ENCODE measurements at places on chromosomes 3 and 15. TPM values are rescaled to one million over a fixed set of nuclear protein-coding genes. Genes with fewer than 3 reads are reported as not detected.

The RTP1 gene
- total RNA-seq: not detected

The C3orf33 gene
- total RNA-seq: 5.8 TPM

The ADAMTS17 gene
- total RNA-seq: 0.21 TPM

The ZNF620 gene
- 1.6 TPM for total RNA-seq

The CCNDBP1 gene
- total RNA-seq: 27.6 TPM

The PODXL2 gene
- 11.3 TPM for total RNA-seq

The MON1A gene
- 6.4 TPM for total RNA-seq

The ZCWPW2 gene
- total RNA-seq: not detected

The KIF7 gene
- total RNA-seq: 3.2 TPM

The SNX22 gene
- 0.81 TPM for total RNA-seq

The ZBED2 gene
- 0.22 TPM for total RNA-seq

The MYL3 gene
- total RNA-seq: not detected

The GOLGA8G gene
- total RNA-seq: not detected

The RASGRF1 gene
- total RNA-seq: 0.39 TPM

The MINDY4B gene
- not detected for total RNA-seq

The FOXB1 gene
- not detected for total RNA-seq

The CACNA1D gene
- total RNA-seq: 0.57 TPM

The LRIG1 gene
- 4.0 TPM for total RNA-seq

The MED12L gene
- total RNA-seq: 0.23 TPM

The GNB4 gene
- total RNA-seq: 16.3 TPM

The ZIC1 gene
- 0.02 TPM for total RNA-seq

The CLDN16 gene
- total RNA-seq: not detected

The SUSD5 gene
- total RNA-seq: 4.0 TPM

The IL20RB gene
- 0.77 TPM for total RNA-seq

The CD200 gene
- total RNA-seq: not detected

The ATP8B4 gene
- total RNA-seq: 0.79 TPM

The AGTR1 gene
- total RNA-seq: 0.72 TPM

The PTH1R gene
- total RNA-seq: 1.8 TPM

The EXD1 gene
- total RNA-seq: not detected

The RAP2B gene
- total RNA-seq: 7.9 TPM

The ISY1 gene
- 20.4 TPM for total RNA-seq

The TUSC7 gene
- total RNA-seq: not detected

The PARP3 gene
- total RNA-seq: 8.3 TPM

The SPINK8 gene
- not detected for total RNA-seq

The GRAMD2A gene
- 0.12 TPM for total RNA-seq

The CCR3 gene
- total RNA-seq: not detected

The LYZL4 gene
- total RNA-seq: not detected

The C3orf22 gene
- total RNA-seq: not detected

The GPR62 gene
- not detected for total RNA-seq

The LRRIQ4 gene
- not detected for total RNA-seq

The TGM5 gene
- total RNA-seq: not detected

The PPM1L gene
- total RNA-seq: 0.73 TPM

The MYEF2 gene
- total RNA-seq: 18.2 TPM

The SHISA5 gene
- 134 TPM for total RNA-seq

The VGLL3 gene
- total RNA-seq: 9.3 TPM

Data from A549 treated with Mapracorat at 1 μM for 4 hours (cell line).